ENCODE measurements at places on chromosomes 13 and 19. TPM values are rescaled to one million over a fixed set of nuclear protein-coding genes. Genes with fewer than 3 reads are reported as not detected.

Gene TTC9B
- total RNA-seq = not detected

Gene LCP1
- 758 TPM for total RNA-seq

Gene HSD17B14
- total RNA-seq = 0.64 TPM

Gene FSD1
- 39.1 TPM for total RNA-seq

Gene FFAR3
- total RNA-seq = 0.36 TPM

Gene OR7C1
- not detected for total RNA-seq

Gene CILP2
- 0.26 TPM for total RNA-seq

Gene KMT2B
- 65.2 TPM for total RNA-seq

Gene CYP4F2
- not detected for total RNA-seq

Gene CAMSAP3
- 0.67 TPM for total RNA-seq

Gene FBN3
- not detected for total RNA-seq

Gene LIM2
- total RNA-seq = not detected

Gene NRTN
- total RNA-seq = 0.23 TPM

Gene ANGPTL4
- 2.3 TPM for total RNA-seq

Gene CEACAM3
- total RNA-seq = not detected

Gene PEAK3
- 0.16 TPM for total RNA-seq

Gene TMEM38A
- 0.69 TPM for total RNA-seq

Gene GJA3
- not detected for total RNA-seq

Gene NCAN
- total RNA-seq = 0.20 TPM

Gene PGLYRP1
- not detected for total RNA-seq

Gene ZNF382
- total RNA-seq = 10.8 TPM

DNA sequence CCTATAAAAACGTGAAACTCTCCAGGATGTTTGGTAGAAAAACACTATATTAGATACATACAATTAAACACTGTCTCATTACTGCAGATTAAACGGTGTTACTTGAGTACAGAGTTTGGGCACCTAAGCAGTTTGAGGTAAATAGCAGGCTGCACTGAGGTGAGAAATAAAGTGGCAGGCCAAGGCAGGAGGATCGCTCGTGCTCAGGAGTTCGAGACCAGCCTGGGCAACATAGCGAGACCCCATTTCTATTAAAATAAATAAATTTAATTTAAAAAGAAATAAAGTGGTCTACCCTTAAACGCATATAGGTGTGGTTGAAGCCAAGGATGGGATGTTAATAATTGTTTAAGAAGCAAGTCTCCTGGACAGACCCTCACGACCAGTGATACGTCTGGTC lies 1.2 kb downstream of the PSPC1 start:
- no peak for DNase-seq

- no peak for DNase-seq
Observed at GRCh38 chr19:30228835-30229524, 143.2 kb upstream of the ZNF536 start.

DNA sequence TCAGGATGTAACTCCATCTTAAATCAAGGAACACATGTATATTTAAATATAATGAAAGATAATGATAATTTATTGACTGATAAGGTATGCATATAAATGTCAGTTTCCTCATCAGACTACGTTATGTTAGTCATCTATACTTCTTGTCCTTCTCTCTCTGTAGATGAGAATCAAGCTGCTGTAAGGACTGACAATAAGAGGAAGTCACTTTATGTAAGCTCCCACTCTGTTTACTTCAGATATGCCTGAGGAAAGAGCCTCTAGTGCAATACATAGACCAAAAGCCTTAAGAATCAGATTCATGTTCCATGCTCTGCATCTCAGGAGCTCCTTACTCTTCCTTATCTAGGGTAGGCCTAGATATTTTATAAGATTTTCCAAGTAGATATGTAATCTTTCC lies 9.6 kb upstream of the SLITRK6 start:
- DNase-seq = no peak

DNA sequence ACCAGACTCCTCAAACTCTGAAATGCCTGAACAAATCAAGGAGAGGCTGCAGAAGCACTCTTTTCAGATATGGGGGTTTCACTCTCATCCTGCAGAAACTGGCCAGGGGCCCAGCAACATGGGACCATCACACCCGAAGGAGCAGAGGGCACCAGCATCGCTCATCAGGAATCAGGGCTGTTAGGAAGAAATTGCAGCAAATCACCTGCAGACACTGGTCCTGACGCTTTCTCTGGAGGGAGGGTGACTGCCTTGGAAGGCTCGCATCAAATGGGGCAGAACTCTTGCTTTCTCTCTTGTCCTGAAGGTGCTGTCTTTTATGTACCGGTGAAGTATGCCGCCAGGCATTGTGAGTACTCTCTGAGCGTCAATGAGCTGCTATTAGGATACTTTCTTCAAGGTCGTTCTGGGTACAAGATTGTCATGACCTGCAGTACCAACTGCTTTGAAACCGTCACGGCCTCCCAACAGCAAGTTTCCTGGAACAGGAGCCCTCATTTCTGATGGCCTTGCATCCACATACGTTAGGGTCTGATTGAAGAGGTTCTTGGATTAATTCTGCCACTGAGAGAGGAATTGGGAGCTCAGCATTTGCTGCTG lies 155.7 kb upstream of the SOX1 start:
- DNase-seq = no peak

GRCh38 chr19:46124638-46125115 lies at the start of gene IGFL3:
Gene IGFL3 (minus strand): TSS chr19:46124688. CDS start chr19:46124649, 39 bp downstream.
- DNase-seq = no peak

GRCh38 chr19:51009061-51009891 lies 7.9 kb upstream of the KLK8 start:
- DNase-seq = no peak

DNA sequence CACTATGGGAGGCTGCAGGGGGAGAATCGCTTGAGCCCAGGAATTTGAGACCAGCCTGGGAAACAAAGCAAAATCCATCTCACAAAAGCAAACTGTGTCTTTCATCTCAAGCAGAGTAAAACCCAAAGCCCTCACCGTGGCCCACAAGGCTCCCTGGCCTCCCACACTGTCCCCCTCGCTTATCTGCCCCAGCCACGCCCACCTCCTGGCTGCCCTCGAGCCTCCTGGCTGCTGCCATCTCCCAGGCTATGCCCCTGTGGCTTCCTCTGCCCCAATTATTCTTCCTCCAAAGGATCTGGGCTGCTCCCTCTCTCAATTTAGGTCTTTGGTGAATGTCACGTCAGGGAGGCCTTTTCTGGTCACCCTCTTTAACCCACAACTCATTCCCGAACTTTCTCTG lies 3.6 kb downstream of the RABAC1 start:
- DNase-seq = no peak

- DNase-seq = no peak
Observed at GRCh38 chr19:38375098-38375493, 725 bp downstream of the PSMD8 start.

GRCh38 chr19:48806518-48806817 lies 4.4 kb downstream of the BCAT2 start:
- peak; percentile 39 for DNase-seq

DNA sequence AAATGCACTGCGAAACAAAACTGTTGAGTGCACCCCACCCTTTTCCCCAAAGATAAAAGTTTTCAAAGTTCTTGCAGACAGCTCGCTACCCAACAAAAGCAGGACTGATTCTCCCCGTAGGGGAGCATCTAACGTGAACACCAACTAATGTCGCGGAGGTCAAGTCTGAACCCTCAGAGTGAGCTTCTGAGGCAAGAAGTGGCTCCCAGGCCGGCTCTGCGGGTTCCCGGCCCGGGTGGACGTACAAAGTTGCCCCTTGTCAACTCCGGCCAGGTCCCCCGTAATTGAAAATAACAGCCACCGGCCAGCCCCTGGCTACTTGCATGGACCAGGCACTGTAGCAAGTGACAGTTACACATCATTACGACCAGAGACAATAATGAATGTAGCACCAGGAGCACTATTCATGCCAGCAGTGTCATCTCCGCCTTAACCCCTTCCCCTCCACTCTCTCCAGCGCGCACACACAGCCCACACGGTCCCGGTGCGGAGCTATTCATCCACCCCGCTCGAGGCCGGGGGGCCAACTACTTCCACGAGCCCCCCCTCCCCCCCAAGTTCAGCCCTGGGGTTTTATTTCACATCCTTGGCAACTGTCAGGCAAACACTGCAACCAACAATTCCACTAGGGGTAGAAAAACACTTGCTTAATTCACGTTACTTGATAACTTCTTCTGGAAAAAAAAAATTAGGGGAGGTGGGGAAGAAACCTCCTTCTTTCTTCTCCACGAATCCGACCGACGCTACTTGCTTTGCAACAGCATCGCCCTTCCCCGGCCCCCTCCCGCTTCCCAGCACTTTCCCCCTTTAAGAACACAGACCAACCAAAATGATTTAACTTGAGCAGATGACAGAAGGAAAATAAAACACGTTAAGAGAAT lies 1.2 kb downstream of the KLF12 start:
- DNase-seq = no peak

DNA sequence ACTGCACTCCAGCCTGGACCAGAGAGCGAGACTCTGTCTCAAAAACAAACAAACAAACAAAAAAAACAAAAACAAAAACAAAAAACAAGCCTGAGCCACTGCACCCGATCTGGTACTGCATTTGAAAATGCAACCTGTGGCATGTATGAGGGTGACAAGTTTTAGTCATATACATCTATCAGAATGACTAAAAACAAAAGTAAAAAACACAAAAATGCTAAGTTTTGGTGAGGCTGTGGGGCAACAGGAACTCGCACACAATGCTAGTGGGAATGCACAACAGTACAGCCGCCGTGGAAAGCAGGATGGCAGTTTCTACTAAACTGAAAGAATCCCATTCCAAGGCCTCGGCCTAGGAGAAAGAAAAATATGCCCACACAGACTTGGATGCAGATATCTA lies 7.8 kb downstream of the EBPL start:
- DNase-seq = peak; percentile 2

DNA sequence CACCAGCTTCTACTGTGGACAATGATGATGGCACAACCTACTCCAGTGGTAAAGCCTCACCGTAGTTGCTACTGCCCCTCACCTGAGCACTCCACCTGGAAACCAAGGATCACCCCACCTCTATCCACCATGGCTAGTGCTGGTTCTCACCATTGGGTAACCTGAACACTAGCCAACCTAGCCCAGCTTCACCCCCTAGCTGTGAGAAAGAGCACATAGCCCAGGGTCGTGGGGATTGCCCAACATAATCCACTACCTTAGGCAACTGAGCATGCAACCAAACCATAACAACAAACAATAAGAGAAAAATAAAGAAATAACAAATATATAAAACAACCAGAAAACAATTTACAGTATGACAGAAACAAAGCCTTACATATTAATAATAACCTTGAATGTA lies 560.1 kb downstream of the DIAPH3 start:
- no peak for DNase-seq

- DNase-seq = no peak
Observed at GRCh38 chr19:54969647-54970046, 3.5 kb downstream of the NLRP2 start.

GRCh38 chr13:75813323-75813722 lies 177.2 kb downstream of the LMO7 start:
- no peak for DNase-seq

GRCh38 chr19:47820410-47820809 lies 1.3 kb upstream of the CRX start:
- DNase-seq = no peak

GRCh38 chr13:37058910-37059847 lies at the start of gene SUPT20H:
Gene SUPT20H (minus strand): TSS chr13:37059688. CDS start chr13:37051490, 8,198 bp downstream.
- DNase-seq = peak; percentile 86

GRCh38 chr13:50244713-50245574 lies 229.7 kb downstream of the KCNRG start:
- DNase-seq = peak; percentile 53

DNA sequence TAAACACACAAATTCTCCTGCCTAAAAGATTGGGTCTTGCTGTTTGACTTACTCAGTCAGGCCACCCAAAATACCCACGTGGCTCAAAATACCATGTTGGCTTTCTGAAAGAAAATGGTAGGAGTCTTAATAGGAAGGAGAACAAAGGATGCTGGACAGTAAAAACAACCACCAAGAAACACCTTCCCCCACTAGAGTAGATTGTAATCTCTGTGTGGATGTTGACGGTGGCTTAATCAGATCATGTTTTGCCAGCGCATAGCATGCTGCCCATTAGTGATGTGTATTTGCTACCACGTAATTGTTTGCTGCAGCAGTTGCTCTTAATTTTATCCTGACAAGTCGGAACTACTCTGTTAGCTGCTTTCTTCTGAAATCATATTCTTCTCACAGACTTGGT lies 1229.3 kb upstream of the SLC10A2 start:
- DNase-seq = no peak

DNA sequence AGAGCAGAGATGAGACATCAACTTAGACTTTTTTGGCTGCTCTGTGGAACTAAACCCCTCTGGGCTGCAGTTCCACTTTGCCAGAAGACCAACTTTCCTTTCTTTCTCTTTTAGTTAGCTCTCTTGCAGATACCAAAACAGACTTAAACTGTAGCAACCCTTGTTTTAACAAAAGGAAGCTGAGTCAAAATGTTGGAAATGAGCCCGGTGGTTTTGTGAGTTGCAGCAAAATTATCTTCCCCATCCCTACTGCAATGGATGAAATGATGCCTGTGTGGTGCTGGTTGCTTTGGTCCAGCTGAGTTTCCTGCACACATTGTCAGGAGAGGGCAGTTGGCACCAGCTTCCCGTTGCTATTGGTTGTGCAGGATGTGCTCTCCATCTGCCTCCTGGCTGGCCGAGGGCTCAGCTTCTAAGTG lies 115.3 kb downstream of the LRCH1 start:
- peak; percentile 18 for DNase-seq

GRCh38 chr13:111875915-111876314 lies 191.0 kb upstream of the SOX1 start:
- DNase-seq = no peak

DNA sequence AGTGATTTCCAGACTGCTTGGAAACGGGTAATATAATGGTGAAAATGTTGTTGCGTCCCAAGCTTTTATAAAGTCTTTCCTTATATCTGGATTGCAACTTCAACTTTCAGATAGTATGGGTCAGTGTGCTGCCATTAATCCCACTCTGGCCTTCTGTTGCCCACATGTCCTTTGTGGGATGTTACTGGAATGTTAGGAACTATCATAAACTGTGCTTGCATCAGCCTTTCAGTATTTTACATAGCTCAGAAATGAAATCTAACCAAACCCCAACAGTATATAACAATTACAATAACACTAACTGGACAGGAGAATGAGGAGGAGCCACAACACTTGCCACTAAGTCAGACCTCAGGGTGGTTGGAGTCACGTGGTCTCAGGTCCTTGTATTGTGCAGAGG lies 78.9 kb downstream of the LNX2 start:
- DNase-seq = no peak

GRCh38 chr13:25046985-25047511 lies 48.9 kb upstream of the PABPC3 start:
- no peak for DNase-seq

- no peak for DNase-seq
Observed at GRCh38 chr13:29925457-29926097, 75.2 kb upstream of the UBL3 start.

- DNase-seq = no peak
Observed at GRCh38 chr13:21871382-21871781, 200.5 kb downstream of the FGF9 start.

DNA sequence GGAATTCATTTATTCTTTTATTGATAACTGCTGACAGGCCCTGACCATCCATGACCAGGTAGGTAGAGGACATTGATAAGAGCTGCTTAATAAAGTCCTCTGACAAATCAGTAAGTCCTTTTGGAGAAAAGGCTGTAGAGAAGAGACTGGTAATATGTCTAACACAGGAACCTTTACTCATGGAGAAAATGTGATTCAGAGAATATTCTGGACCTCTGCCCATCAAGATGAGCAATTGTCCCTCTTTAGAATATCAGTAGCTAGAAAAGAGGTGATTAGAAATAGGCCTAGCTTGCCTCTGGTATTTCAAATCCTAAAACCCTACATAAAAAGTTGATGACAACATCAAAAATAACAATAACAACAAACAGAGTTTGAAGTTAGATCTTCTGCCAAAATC lies 642.3 kb downstream of the TBC1D4 start:
- no peak for DNase-seq
